Lower lobe of right lung (tissue), 2 donors: ENCODE measurements at places on chromosomes 3 and 15.
A peak's percentile ranks its signal among the peaks of the same experiment; 100 is the strongest.

DNA sequence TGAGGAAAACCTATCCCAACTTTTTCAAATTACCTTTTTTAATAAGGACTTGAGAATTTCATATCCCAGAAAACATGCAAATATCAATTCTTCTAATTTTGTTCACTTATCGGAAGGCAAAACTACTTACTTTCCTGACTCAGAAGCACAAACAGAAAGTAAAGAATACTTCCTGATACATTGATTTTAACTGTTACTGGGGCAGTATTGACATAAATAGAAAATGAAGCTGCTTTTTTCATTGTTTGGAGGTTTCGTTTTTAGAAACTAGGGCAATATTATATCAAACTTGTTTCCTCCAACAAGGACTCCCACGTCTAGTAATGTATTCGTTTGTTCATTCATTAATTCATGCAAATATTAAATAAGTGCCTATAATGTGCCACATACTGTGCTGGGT, 19.1 kb downstream of the PAQR9 start:
- H3K36me3 ChIP-seq: no peaks in the 10 kb centered on the region
- DNase-seq: no peak
- H3K4me1 ChIP-seq: no peaks in the 10 kb centered on the region
- no peak overlapping the region for H3K27ac ChIP-seq
- no peak overlapping the region for H3K4me3 ChIP-seq

DNA sequence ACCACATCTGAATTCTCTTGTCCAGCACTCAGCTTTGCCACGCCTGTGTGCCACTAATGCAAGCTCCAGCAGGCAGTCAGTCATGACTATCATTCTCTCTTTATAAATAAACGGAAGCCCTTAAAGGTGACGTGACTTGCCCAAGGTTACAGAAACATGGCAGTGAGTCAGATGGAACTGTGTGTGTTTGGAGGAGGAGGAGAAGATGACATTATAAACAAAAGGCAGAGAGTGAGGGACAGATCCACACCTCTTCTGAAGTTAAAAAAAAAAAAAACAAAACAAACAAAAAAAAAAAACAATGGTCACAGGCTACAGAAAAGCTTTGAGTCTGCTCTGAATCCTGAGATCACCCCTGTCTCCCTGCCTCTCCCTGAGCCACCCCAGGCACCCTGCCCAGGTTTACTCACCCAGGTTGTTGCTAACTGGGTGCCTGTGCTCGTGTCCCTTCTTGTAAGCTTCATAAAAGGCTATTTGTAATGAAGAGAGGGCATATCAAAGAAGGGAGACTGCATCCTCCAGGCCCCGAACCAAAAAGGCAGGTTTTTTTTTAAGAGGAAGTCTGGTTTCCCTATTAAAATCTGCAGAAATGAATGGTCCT, 119.7 kb upstream of the PHLDB2 start:
- H3K36me3 ChIP-seq: no peaks in the 10 kb centered on the region
- H3K4me3 ChIP-seq: no peak overlapping the region
- no peak for DNase-seq
- H3K27ac ChIP-seq: no peak overlapping the region

- no peak overlapping the region for H3K27ac ChIP-seq
- no peak for DNase-seq
- H3K27me3 ChIP-seq: no peaks in the 10 kb centered on the region
- no peaks in the 10 kb centered on the region for H3K4me1 ChIP-seq
Measured at GRCh38 chr3:159131376-159131775, 329.5 kb downstream of the MFSD1 start.

DNA sequence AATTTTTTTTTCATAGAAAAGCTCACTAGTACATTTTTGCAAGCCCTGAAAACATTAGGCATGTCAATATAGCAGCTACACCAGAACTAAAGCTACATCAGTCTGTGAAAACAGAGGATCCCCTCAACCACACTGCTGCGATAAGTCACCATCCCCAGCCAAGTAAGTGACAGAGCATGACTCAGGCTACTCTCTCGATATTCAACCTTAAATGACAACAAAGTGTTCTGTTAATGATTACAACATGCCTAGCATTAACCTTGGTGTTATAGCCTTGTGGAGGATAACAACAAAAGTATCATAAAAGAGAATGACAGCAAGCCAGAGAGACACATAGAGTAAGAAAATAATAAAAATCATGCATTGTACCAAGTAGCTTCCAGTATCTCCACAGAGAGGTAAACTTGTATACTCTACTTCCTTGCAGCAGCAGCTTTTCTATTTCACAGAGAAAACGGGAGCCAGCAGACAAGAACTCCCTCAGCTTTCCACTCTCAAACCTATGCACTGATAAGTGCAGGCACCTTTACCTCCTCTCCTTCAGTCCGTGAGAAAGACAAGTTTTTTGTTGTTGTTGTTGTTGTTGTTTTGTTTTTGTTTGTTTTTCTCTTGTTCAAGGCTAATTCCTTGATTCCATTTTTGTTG, 76.6 kb downstream of the GBE1 start:
- H3K36me3 ChIP-seq: no peaks in the 10 kb centered on the region
- H3K27ac ChIP-seq: no peak overlapping the region
- no peak overlapping the region for H3K4me3 ChIP-seq
- no peaks in the 10 kb centered on the region for H3K27me3 ChIP-seq
- no peak for DNase-seq

- H3K4me1 ChIP-seq: no peaks in the 10 kb centered on the region
- H3K27me3 ChIP-seq: no peaks in the 10 kb centered on the region
- H3K27ac ChIP-seq: no peak overlapping the region
- no peak overlapping the region for H3K4me3 ChIP-seq
Measured at GRCh38 chr3:17469520-17469919, 272.9 kb downstream of the TBC1D5 start.

DNA sequence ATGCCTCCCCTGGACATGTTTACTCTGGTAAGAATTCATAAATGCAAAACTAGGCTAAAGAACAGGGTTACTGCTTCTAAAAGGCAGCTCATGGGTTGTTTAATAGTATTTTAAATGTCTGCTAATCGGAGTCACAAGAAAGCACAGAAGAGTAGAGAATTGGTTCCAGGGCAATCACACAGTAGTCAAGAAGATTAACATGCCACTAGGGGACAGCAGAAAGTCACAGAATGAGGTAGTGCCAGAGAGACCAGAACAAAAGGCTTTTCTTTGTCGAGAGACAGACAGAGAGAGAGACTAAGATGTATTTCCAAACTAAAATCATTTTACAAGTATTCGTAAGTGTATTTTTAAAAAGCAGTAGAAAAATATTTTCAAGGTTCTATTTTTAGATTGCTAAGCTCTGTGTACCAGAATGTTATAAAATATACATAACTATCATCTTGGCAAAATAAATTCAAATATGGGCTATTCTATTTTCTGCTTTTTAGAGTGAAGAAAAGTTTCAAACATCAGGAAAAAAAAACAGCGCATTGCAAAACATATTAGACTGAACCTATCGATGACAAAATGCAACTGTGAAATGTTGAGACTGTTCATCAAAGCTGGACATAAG, 78.3 kb upstream of the CDIN1 start:
- H3K27me3 ChIP-seq: no peaks in the 10 kb centered on the region
- no peak overlapping the region for H3K4me3 ChIP-seq
- no peaks in the 10 kb centered on the region for H3K36me3 ChIP-seq
- H3K4me1 ChIP-seq: no peaks in the 10 kb centered on the region
- no peak for DNase-seq
- no peak overlapping the region for H3K27ac ChIP-seq

DNA sequence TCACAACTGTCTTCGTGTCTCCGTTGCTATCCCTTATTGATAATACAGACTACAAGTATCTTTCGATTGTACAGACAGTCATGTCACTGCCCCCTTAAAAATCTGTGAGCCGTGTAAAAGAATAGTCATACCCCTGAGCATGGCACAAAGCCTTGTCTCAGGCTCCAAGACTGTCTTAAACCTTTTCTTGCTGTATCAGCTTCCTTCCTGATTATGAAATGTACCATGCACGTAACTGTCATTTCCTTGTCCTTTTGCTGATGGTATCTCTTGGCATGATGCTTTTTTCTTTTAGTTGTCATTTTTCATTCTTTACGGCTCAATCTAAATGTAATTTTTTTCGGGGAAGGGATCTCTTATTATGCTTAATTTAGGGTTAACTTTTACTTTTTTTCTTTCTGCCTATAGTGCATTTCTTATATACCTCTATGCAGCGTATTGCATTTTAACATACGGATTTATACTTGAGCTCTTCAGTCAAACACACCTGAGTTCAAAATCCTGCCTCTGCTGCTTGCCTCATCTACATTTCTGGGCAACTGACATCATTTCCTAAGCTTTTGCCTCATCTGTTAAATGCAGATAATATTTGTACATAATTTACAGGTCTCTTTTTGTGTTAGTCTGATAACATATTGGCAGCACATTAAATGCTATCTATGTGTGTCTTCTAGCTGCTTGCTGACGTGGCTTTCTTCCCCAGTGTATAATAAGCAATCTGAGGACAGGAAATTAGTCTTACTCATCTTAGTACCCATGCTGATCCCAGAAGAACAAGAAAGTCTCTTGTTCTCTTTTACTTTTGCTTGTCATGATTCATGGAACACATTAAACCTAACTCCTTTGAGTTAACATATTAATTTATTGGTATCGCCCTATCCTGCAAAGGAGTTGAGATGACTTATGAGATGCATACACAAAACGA, 57.3 kb downstream of the ROBO2 start:
- H3K4me1 ChIP-seq: no peaks in the 10 kb centered on the region
- no peaks in the 10 kb centered on the region for H3K27me3 ChIP-seq
- H3K27ac ChIP-seq: no peak overlapping the region
- H3K4me3 ChIP-seq: no peak overlapping the region
- DNase-seq: no peak

- H3K4me3 ChIP-seq: peak overlapping the region; percentile 39
- peaks cover 99% of the 10 kb centered on the region for H3K27me3 ChIP-seq
- no peak for DNase-seq
- H3K4me1 ChIP-seq: peaks cover 33% of the 10 kb centered on the region
- H3K36me3 ChIP-seq: no peaks in the 10 kb centered on the region
- no peak overlapping the region for H3K27ac ChIP-seq
Measured at GRCh38 chr3:147411238-147411814, 2.2 kb downstream of the ZIC1 start.

GRCh38 chr15:39663704-39664250, 82.9 kb downstream of the THBS1 start:
- H3K4me1 ChIP-seq: peaks cover 17% of the 10 kb centered on the region
- no peak for DNase-seq
- no peak overlapping the region for H3K4me3 ChIP-seq
- no peak overlapping the region for H3K27ac ChIP-seq
- no peaks in the 10 kb centered on the region for H3K27me3 ChIP-seq
- H3K36me3 ChIP-seq: no peaks in the 10 kb centered on the region
